ENCODE measurements at places on chromosomes 16 and 17.

GRCh38 chr17:21191698-21192097, 22.3 kb downstream of the TMEM11 start:
- no peak for DNase-seq

DNA sequence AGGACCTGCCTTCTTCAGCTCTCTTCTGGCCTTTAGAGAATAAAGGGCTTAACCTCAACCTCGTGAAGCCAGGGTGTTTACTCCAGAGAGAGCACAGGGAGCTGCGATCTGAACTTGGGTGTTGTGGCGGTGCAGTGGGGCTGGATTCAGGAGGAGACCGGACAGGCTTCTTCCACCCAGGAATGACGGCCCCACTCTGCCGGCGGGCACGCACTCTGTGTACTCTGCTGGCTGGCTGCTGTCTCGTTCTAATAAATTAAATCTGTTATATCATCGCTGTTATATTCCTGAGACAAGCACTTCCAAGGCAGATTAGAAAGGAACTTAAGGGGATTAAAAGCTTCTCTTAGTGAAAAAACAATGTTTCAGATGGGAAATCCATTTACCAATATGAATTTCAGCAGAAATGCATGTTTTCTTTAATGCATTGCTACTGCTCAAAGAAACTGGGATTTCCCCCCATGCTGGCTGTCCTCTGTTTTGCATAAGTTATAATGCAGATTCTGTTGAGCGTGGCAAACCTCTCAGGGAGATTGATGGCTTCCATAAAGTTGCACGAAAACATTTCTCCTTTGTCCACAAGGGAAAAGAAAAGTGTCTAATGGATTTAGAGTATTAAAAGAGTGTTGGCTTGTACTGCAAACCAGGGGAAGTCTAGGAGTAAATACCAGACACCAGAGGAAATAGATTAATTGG, 168.6 kb upstream of the IRX3 start:
- DNase-seq: no peak

DNA sequence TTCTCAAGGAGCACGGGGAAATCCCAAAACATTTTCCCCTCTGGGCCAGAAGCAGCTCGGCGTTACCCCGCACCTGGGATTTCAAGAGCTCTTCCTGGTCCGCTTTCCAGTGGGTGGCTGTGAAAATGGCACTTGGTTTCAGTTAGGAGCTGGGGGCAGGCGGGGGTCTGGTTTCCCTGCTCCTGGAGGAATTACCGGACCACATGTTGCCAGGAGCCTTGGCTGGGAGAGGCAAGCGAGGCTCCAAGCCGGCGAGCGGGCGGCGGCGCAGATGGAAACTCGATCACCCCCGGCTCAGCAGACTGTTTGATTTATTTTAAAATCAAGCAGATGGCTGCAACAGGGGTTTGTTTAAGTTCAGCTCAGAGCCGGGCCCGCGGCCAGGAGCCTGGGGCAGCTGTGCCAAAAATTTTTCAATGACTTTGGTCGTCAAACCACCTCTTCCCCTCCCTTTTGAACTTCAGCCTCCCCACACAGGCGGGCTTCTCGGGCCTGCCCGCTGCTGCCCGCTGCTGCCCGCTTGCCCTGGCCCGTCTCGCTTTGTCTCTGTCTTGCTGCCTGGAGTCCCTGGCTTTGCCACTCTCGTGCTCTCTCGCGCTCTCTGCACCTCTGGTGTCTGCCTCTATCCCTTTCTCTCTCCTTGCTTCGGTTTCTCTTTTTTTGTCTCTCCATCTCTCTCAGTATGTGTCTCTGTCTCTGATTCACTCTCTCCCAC, 108.0 kb upstream of the CIBAR2 start:
- no peak for DNase-seq

DNA sequence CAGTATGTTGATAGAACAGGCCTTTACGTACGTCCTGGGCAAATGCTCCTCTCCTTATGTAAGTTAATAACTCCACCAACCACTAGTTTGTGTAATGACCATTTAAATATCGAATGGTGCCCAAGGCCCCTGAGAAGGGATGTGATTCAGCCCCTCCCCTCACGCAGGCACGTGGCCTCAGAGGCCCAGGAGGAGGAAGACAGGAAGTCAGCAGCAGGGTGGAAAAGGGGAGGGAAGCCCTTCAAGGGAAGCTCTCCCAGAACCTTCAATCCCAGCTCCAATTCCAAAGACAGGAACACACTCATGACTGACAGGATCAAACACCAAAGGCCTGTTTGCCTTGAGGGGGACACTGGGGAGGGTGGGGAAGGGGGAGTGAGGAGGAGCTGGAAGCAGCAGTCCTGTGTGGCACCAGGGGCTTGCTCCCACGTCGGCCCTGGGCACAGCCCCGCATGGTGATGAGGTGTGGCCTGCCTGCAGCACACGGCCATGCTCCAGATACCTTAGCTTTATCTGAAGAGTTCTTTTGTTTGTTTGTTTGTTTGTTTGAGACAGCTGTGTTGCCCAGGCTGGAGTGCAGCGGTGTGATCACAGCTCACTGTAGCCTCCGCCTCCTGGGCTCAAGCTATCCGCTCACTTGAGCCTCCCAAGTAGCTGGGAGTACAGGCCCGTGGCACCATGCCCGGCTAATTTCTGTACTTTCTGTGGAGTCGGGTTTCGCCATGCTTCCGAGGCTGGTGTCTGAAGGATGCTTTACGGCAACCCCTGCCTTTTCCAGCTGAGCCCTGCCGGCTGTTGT, 105.0 kb downstream of the ZNF778 start:
- no peak for DNase-seq

DNA sequence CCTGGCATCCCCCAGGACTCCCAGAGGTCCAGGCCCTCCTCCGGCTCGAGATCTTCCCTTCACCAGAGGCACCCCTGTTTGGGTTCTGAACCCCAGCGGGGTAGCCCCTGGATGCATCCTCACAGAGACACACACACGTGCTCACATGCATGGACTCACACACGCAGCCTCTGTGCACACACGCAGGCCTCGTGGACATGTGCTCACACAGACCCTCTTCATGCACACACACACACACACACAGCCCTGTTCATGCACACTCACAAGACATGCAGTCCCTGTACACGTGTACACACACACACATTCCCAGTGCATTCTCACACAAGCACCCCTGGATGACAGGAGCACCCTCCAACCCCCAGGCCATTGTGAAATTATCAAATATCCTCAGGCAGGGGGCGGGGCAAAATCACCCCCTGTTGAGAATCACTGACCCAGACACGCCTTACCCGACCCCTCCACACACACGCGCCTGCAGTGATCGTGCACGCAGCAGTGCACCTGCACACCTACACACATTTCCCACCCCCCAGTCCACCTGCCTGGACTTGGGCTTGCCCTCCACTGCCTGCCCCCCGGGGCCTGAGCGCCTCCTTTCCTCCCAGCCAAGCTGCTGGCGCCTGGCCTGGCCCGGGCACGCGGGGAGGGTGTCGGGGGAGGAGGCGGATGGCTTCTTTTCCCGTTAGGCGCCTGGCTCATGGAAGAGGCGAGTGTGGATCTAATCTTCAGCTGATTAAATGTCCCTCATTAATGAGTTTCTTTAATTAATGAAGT, 62.6 kb downstream of the ENGASE start:
- DNase-seq: no peak

DNA sequence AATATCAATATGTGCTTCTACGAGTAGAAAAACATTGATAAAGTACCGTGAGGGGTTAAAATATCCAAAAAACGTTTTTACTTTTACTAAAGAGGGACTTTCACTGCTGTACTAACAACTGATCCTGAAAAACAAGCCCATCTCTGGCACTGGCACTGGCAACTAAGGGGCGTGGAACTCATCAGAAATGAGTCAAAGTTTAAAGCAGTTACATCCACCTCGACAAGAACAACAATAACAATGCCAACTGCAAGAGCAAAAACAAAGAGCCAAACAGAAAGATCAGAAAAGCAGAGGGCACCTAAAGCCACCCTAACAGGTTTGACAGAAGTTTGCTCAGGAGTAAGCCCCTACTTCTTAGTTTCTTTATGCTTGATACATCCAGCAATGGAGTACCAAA, 13.1 kb downstream of the MBTPS1 start:
- DNase-seq: no peak

DNA sequence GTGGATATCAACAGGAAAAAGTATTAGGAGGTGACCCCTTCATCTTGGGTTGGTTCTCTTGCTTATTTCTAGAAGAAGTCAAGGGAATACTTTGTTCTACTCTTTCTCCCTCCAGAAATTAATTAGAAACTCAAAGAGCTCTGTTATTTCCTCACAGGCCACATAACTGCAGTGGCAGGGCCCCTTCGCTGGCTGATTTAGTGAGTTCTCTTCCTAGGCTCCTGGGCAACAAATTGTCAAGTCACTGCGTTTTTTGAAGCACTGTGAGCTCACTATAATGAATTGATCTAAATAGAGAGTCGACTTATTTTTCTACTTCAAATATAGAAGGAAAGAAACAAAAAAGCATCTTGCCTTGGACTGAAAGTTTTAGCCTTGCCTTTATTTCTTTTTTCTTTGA, 4.8 kb downstream of the SHISA6 start:
- no peak for DNase-seq

DNA sequence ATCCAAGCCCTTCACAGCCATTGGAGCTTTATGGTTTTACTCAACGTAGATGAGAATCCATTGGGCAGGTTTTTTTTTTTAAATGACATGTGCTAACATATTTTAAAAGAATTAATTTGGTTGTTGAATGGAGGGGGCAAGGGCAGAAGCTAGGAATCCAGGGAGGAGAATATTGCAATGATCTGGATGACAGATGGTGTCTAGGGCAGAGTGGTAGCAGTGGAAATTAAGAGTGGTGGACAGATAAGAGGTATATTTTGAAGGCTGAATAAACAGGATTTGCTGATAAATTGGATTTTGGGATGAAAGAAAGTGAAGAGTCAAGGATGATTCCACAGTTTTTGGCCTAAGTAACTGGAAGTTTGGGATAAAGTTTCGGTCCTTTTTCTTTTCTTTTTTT, 54.8 kb upstream of the DHX40 start:
- no peak for DNase-seq

DNA sequence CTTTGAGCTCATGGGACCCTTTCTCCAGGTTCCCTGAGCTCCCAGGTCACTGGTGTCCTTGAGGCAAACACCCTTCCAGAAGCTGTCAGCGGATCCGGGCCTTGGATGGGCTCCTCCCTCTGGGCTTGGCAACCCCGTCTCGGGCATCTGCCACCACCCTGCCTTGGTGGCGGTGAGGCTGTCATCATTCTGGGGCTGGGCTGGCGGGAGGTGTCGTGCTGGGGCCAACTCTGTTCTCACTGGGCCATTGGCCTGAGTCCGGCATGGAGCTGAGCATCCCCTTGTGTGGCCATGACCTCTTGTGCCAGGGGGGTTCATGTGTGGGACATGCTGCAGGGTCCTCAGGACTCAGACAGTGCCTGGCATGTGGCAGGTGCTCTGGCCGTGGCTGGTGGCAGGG, 197.6 kb downstream of the LAT start:
- DNase-seq: no peak

DNA sequence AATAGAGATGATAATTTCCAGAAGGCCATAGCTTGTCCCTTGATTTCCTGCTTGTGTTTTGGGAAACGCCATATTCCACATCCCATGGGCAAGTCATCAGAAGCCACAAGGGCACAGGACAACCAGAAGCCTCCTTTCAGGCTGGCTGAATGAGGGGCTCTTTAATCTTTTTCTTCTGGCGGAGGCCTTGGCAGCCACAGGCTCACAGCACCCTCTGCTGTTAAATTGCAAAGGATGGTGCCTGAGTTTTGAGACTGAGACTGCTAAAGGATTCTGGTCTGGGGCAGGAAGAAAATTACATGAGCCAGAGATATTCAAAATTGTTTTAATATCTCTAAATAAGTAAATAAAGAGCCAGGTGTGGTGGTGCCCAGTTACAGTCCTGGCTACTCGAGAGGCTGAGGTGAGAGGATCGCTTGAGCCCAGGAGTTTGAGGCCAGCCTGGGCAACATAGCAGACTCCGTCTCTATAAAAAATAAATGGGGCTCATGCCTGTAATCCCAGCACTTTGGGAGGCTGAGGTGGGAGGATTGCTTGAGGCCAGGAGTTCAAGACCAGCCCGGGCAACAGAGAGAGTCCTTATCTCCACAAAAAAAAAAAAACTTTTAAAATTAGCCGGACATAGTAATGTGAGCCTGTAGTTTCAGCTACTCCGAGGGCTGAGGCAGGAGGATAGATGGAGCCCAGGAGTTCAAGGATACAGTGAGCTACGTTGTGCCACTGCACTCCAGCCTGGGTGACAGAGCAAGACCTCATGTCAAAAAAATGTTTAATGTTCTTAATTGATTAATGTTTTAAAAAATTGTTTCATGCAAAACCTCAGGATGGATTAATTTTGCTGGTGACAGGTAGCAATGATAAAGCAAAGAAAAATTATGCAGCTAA, 26.3 kb downstream of the AARSD1 start:
- no peak for DNase-seq

- DNase-seq: no peak
Observed at GRCh38 chr16:19020689-19021088, 37.0 kb downstream of the TMC7 start.

DNA sequence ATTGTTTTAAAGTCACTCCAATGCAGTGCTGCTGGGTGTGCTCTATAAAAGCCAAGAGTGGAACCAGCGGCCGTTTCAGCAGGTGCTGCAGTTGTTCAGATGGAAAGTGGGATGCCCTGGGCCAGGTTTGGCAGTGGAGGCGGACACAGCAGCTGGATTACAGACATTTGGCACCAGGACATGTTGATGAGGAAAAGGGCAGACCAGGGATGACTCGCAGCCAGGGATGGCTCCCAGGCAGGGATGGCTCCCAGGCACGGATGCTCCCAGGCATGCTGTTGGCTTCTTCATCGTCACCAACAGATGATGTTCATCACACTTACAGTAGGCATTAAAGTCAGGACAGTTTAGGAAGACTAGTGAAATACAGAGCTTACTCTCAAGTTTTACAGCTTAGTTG, 10.0 kb downstream of the GAN start:
- DNase-seq: no peak

DNA sequence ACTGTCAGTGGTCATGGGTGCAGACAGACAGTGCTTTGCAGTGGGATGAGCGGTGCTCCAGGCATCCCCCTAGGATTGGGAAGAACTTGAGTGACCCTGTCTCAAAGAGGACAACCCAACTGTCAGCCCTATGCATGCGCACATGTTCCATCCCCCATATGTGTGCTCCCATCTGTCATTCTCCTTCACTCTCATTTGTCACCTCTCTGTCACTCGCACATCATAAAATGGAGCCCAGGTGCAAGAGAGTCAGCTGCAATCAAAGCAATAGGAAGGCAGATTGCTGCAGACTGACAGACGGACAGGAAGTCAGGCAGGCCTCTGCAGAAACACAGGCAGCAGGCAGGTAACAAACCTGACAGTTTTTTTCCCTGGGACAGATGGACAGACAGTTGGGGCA, 101.8 kb upstream of the CCL1 start:
- no peak for DNase-seq
